CD8-positive, alpha-beta T cell (primary cell): ENCODE measurements at places on chromosomes 1 and 21.

DNA sequence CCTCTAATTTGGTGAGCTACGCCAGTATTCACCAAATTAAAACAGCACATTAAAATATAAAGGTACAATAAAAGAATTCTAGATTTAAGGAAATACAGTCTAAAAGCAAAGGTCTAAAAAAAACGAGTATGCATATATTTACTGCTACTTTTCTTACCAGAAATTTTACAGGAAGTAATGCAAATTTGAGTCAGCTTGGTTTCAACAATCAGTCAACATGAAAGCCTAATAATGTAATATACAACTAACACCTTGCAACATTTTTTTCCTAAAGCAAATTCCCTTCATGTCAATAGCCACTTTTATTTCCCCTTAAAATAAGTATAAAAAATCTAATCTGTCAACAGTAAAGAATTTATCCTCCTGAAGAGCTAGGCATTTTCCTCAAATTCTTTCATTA lies 11.9 kb downstream of the PTP4A2 start:
- no peak for DNase-seq

GRCh38 chr21:42414928-42415769 lies 11.4 kb downstream of the UBASH3A start:
- peak; percentile 78 for DNase-seq

- no peak for DNase-seq
Measured at GRCh38 chr1:113677250-113678158, 81.8 kb downstream of the PHTF1 start.

DNA sequence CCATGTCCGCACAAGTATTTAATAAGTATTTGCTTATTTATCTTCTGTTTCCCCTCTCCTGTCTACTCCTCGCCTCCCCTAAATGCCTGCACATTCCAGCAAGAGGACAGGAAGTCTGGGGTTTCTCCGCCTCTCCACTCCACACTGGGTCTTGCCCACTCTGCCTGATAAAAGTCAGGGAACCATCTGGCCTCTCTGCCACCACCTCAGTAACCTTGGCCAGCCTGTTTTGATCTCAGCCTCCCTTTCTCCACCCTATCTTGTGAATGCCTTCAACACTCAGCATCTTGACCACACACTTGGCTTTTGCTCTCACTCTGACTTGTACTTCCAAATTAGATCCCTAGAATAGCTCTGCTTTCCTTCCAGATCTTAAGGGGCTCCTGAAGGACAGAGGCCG lies 165.3 kb upstream of the UBE2U start:
- DNase-seq = no peak

DNA sequence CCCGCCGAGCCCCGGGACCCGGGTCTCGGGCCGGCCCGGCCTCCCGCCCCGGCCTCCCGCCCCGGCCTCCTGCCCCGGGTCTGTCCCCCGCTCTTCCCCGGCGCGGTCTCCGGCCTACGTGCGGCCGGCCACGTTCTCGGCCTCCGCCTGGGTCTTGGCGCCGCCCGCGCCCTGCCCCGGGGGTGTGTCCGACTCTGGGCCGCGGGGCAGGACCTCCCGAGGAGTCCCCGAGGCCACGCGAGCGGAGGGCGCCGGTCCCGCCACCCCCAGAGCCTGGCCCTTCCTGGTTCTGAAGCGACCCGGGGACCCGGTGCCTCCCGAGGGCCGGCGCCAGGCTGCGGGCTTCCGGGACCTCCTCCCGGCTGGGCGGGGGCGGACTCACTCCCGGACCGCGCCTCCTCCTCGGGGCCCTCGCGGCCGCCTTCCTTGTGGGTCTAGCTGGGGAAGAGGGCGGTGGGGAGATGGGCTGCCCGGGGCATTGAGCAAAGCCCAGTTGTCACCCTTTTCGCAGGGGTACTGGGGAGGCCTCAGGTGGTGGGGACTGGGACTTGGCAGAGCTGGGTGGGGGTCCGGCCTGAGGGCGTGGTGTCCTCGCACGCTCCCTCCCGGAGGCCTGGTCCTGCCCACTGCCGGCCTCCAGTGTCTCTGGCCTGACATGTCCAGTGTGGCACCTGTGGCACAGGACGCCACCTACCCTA lies 558 bp downstream of the PFKL start:
- DNase-seq = peak; percentile 65

DNA sequence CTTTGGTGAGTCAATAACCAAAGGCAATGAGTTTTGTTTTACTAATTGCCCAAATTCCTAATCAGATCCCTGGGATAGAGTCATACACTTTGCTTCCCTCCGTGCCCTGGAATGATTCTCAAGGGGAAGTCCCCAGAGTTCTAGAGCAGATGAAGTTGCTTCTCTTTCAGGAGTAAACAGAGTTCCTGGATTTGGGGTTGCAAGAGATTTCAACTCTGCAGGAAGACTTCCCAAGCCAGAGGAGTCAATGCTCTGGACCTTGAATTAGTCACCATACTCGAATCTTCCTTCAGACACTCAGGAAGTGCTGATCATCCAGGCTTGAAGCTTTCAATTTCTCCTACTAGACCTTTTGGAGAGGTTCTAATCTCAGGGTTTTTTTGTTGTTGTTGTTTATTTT lies 39.6 kb downstream of the FCER1A start:
- no peak for DNase-seq
